Fibroblast of mammary gland (primary cell): ENCODE measurements at places on chromosomes 6 and 20.

GRCh38 chr6:127342946-127343808 is at the start of gene ECHDC1:
ECHDC1 (minus strand) TSS chr6:127343609; CDS start chr6:127331028, 12,581 bp downstream.
- peak; percentile 76 for DNase-seq

GRCh38 chr6:47310131-47310480 is 401 bp upstream of the TNFRSF21 start:
- no peak for DNase-seq

DNA sequence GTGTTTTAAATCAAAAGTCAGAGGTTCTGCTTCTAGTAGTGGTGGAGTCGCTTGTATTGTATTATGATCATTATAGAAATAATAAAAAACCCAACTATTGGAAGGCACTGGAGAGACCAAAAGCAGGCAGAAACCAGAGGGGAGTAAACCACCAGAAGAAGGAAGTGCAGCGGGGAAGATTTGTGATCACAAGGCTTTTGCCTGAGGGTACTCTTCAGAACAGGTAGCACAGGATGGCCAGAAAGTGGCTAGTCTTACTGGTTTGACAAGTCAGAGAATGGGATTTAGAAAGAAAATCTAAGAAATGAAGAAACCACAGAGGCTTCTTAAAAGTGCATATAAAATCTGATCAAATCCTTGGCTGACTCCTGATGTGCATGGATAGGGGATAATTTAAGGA is 24.0 kb downstream of the MAPK13 start:
- DNase-seq = no peak

GRCh38 chr6:112343977-112344376 is 3.2 kb upstream of the RFPL4B start:
- no peak for DNase-seq

- DNase-seq = no peak
Observed at GRCh38 chr20:13002251-13002650, 6.5 kb upstream of the SPTLC3 start.

- no peak for DNase-seq
Observed at GRCh38 chr6:149563928-149564325, 2.2 kb upstream of the GINM1 start.

DNA sequence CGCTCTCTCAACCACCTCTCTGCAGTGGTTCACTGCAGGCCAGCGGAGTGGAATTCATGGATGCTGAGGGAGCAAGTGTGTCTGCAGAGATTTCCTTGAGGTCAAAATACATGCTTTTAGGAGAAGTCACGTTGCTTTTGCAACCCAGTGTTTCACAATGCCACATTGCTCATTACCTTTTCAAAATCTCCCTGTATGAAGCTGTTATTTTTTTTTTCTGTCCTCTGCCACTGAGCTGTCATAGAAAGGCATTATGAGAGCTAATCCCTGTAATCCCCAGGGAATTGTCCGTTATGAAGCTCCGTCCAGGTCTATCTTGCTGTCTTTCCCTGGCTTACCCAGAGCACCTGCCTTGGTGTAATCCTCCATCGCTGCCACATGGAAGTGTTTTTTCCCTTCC is 60.5 kb upstream of the SLC22A23 start:
- peak; percentile 98 for DNase-seq

DNA sequence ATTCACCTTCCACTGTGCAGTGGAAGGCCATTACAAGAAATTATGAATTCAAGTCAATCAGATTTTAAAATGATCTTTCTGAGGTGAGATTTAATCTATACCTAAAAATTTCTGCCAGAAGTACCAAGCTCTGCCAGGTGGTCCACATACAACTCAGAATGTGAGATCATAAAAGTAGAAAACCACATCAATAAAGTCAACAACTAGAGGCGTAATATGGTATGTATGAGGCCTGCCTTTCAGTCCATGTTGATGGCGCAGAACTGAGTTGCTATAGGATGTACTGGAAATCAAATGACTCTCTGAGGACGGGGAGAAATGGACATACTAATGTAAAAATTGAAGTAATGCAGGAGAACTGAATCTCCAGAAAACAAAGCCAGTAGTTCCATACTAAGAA is 163.8 kb upstream of the FBXL4 start:
- DNase-seq = no peak

DNA sequence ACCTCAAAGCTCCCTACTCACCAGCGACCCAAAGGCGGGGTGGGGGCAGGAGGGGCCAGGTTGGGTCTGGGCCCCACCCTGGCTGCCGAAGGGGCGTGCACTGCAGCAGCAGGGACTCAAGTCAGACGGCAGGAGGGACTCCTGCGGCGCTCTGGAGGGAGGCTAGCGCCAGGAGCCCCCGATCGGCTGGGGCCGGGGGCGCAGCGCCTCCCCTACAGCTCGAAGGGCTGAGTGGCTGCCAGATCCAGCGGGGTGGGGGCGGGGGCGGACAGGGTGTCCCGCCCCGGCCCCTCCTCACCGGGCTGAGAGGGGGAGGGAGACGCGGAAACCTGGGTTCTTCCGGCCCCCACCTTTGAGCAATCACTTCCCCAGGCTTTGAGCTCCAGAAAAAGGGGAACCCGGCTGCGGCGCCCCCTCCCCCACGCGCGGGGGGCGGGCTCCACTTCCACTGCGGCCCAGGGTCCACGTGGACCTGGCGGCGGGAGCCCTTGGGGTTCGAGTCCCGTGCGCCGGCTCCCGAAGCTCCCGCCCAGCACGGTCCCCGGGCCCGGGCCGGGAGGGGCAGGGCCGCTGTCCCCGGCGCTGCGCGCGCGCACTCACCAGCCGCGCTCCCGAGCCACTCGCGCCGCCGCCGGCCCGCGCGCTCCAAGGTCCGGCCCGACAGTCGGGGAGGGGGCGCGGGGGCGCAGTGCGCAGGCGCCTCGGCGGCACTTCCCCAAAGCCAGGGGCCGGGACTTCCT is at the start of gene RGS19:
RGS19 (minus strand) TSS at position 246 of the 740 bp plus-strand sequence. CDS start 2,632 bp downstream, outside the sequence.
- peak; percentile 44 for DNase-seq

GRCh38 chr6:37486121-37486839 is 13.4 kb downstream of the CCDC167 start:
- DNase-seq = no peak

GRCh38 chr6:40788661-40789655 is 201.8 kb upstream of the LRFN2 start:
- peak; percentile 7 for DNase-seq

DNA sequence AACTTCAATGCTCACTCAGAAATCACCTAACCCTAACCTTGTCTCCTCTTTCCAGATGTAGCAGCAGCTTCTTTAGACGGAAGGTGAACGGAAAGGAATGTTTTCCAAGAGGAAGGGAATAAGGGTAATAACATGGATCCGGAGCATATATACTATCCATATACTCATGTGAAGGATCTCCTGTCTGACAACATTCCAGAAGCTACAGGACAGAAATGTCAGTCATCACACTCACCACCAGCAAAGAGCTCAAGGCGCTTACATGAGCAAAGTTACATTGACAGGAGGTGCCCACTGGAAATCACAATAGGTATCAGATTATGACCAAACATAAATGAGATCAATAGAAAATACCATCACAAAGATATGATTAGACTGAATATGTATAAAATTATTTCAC is 122.1 kb upstream of the CCDC28A start:
- DNase-seq = no peak

- no peak for DNase-seq
Observed at GRCh38 chr20:1146957-1147356, 28.6 kb downstream of the PSMF1 start.

DNA sequence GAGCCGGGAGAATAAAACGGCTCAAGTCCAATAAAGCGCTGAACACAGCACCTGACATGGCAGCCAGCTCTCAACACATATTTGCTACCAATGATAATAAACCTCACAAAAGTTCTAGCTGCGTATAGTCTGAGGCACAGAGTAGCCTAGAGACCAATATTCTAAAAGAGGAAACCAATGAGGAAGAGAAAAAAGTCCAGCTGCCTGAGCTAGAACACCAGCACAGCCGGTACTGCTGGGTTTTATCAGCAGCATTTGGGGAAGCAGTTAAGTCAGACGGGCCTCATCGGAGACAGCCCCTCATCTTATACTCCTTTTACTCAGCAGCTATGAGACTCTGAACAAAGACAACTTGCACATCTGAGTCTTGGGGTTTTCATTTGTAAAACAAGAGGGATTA is 2.4 kb upstream of the RTF2 start:
- DNase-seq = no peak

GRCh38 chr6:51289041-51289440 is 470.4 kb downstream of the TFAP2B start:
- peak; percentile 5 for DNase-seq

- no peak for DNase-seq
Observed at GRCh38 chr20:33568378-33568777, 78.5 kb downstream of the CBFA2T2 start.

GRCh38 chr20:52888096-52888495 is 84.1 kb upstream of the TSHZ2 start:
- DNase-seq = peak; percentile 53

- peak; percentile 88 for DNase-seq
Observed at GRCh38 chr20:35200267-35200666, 26.2 kb upstream of the MMP24 start.

GRCh38 chr6:161152907-161153662 is 120.8 kb downstream of the AGPAT4 start:
- DNase-seq = peak; percentile 26

- DNase-seq = peak; percentile 52
Observed at GRCh38 chr6:147166360-147166944, 37.8 kb upstream of the STXBP5 start.

DNA sequence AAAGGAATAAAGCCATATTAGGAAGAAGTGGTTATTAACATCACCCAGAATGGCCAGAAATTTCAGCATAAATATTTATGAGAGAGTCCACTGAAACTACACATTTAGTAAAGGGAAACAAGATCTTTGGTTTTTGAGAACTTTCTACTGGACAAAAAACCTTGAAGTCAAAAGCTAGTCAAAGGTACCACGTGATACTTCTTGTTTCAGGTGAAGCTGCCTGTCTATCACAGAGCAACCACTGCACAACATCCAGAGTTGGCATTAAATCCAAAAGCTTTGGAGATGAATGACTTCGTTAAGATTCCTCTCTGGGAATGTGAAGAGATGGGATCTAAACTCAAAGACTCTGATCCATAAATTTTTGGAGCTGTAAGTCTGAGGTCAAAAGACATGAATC is 137.0 kb downstream of the KCNQ5 start:
- no peak for DNase-seq

DNA sequence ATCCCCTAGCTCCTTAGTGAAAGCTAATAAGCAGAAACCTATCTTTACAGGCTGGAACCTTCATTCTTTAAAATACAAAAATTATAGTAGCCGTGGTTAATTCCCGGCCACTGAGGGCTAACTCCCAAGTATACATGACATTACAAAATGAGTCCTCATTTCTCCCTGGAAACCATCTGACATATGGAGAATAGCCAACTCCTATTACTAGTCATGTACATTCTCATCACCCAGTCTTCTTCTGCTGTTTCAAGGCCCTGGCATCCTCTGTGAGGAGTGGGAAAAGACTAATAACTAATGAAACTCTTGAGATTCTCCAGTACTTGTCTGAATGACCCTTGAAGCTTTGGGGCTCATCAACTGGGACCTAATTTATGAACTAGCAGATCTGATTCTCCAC is 30.2 kb downstream of the CSNK2A1 start:
- peak; percentile 52 for DNase-seq

DNA sequence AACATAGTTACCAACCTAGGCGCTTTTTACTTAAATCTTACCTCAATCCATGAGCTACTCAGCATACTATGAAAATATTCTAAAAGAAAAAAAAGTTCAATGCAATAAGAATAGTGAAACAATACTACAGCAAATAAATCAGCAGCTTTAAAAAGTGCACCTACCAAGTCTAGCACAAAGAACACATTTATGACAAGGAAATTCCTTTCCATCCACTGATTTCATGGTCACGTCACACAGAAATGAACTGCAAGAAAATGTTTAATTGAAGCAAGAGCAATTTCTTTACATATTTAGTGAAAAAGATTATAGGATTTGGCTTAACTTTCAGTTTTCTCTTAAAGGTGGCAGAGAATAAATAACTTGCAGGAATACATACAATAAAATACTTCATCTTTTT is 36.2 kb downstream of the IBTK start:
- DNase-seq = no peak

DNA sequence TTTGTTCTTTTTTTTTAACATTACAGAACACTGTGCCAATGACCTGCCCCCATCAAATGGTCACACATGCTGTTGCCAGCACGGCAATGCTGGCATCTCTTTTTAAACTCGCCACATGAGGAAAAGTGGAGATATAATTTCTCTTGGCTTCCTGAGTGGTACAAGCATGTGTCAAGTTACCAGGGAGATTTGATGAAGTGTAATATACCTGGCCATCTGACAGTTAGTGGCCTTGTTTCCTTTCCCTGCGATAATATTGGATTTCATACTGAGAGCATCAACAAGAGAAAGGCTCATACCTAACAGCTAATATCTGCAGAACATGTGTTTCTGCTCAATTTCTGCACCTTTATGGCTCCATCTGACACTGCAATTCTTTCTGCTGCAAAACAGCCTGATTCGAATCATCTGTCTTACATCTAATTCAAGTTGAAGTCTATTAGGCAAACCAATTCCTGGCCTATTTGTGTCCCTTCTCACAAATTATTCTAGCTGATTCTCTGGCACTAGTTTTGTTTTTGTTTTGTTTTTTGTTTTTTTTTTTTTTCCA is 519.5 kb downstream of the PREX1 start:
- no peak for DNase-seq

DNA sequence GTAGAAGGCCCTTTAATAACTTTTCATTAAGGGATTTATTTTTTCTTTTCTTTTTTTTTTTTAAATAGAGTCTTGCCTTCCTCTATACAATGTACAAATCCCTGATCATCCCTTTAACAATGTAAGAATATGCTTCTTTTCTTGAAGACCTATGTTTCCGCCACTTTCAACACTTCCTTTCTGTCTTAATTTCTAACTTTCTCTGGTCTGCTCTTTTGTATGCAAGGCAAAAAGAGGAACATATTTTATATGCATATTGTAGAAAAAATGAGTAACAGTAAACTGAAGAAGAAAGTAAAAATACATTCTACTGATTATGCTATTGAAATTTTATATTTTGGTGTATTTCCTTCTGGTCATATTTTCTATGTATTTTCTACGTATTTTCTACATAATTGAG is 484.7 kb downstream of the TFAP2B start:
- DNase-seq = no peak

DNA sequence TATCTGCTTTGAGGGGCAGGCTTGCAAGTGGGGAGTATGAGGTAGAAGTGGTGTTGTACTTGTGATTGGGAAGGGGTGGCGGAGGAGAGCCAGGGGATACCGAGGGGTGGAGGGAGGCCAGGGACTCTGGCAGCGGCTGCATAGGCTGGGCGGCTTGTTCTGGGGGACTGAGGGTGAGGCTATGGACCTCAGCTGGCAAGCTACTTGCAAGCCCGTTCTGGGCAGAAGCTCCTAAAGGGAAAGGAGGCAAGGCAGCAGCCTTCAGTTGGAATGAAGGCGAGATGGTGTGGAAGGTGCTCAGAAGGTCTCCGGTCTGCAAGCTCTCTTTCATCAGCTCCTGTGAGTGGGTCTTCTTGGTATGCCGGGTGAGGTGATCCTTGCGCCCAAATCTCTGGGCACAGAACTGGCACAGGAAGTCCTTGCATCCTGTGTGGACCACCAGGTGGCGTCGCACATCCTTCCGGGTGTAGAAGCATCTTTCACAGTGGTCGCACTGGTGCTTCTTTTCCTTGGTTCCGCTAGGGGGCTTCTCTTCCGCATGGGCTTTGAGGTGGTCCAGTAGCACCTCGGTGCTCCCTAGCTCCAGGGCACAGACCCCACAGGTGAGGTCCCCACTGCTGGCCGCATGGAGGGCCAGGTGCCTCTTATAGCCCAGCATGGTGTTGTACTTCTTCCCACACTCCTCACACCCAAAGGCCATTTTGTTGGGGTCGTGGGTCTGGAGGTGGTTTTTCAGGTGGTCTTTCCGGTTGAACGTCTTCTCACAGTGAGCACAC is 66.0 kb downstream of the PLAGL1 start:
- DNase-seq = peak; percentile 66
